Lower lobe of right lung (tissue), 2 donors: ENCODE measurements at places on chromosomes 7 and 10.

GRCh38 chr7:24477398-24478136 lies 95.7 kb upstream of the PALS2 start:
- no peak for DNase-seq

- no peak for DNase-seq
Observed at GRCh38 chr10:75428434-75429158, 2.8 kb upstream of the LRMDA start.

- peak; percentile 90 for DNase-seq
Observed at GRCh38 chr7:102286237-102287110, at the start of gene SH2B2. SH2B2 (plus strand) TSS chr7:102286868; CDS start chr7:102300551, 13,683 bp downstream.

- DNase-seq: no peak
Observed at GRCh38 chr10:105682911-105683310, 1041.8 kb downstream of the SORCS3 start.

DNA sequence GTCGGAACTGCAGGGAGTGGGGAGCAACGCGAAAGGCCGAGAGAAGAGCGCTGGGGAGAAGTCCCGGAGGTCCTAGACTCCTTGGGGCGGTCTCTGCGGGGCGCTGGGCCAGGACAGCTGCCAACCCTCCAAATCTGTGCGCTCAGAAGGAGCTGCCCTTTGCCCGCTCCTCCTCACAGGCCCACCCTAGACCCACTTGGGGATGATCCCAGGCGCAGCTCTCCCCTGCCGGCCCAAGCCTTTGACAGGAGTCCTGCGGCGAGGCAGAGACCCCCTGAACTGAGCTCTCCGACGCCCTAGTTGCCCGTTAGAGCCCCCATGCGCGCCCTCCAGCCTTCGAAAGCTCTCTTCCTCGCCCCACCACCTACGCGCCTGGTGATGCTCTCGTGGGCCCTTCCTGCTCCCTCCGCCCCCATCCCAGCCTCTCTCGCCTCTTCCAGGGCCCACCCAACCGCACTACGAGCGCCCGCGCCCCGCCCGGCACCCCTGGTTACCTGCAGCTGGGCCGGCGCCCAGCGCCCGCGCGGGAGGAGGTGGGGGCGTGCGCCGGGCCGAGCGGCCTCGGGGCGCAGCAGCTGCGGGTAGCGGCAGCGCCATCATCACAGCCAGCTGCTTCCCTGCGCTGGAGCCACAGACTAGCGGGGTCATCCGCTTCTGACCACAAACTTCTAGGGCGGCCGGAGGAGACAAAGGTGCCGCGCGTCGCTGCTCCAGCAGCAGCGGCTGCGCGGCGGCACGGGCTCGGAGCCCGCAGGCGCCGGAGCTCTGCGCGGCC lies 353.4 kb downstream of the DNAJB6 start:
- no peak for DNase-seq

- DNase-seq: no peak
Observed at GRCh38 chr7:114229246-114229645, 185.4 kb upstream of the FOXP2 start.

DNA sequence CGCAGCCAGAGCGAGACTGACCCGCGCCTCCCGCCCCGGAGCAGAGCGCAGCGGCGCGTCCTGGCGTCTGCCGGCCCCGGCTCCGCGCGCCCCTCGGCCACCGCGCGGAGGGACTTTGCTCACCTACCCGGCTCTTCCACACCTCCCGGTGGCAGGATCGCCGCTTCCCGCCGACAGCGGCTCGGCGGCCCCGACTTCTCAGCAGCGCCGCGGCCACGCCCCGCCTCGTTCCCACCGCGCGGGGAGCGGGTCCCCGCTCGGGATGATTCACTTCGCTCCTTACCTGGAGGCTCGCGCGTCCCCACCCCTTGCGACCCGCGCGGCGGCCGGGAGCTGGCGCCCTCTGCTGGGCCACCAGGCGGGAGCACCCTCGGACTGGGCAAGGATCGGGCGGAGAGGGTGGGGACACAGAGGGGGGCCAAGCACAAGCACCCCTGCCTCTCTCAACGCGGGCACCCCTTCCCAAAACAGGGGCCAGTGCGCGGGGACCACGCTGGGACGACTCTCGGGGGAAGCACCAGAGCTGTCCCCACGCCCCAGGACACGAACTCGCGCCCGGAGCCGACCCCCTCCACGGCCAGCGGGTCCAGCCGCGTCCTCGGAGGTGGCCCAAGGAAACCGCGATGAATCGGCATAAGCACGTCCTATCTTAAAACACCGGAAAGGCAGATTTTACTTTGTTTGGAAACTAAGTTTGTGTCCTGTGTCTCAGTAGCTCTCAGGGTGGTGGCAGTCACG lies 101.0 kb upstream of the SVIL start:
- peak; percentile 92 for DNase-seq

- peak; percentile 66 for DNase-seq
Observed at GRCh38 chr7:5528071-5528814, 104.6 kb upstream of the TNRC18 start.
